Myocyte (in vitro differentiated cells): ENCODE measurements at places on chromosomes 5 and 9. TPM values are rescaled to one million over a fixed set of nuclear protein-coding genes. Genes with fewer than 3 reads are reported as not detected.

Gene CTNND2
- total RNA-seq, result 0.05 TPM in 1 of 2 replicates, not detected in the other

Gene IRX4
- not detected in 2 replicates for total RNA-seq

Gene CXCL14
- total RNA-seq, result not detected in 2 replicates

Gene RFX3
- total RNA-seq, result 3.0 and 4.2 TPM in 2 replicates

Gene INSYN2B
- 0.24 and 0.26 TPM in 2 replicates for total RNA-seq

Gene CETN3
- 4.9 and 14.0 TPM in 2 replicates for total RNA-seq

Gene CDX1
- 0.36 TPM in 1 of 2 replicates, not detected in the other for total RNA-seq

Gene TOR4A
- 1.1 and 3.6 TPM in 2 replicates for total RNA-seq

Gene EQTN
- total RNA-seq, result not detected in 2 replicates

Gene EPB41L4B
- total RNA-seq, result 0.10 and 0.70 TPM in 2 replicates

Gene DEPDC1B
- total RNA-seq, result 0.68 and 0.99 TPM in 2 replicates

Gene TAF11L10
- total RNA-seq, result not detected in 2 replicates

Gene EIF4E1B
- total RNA-seq, result not detected in 2 replicates

Gene SH3TC2
- 3.9 and 4.3 TPM in 2 replicates for total RNA-seq

Gene FOCAD
- 52.1 and 64.3 TPM in 2 replicates for total RNA-seq

Gene OR1J2
- not detected in 2 replicates for total RNA-seq

Gene IL3
- not detected in 2 replicates for total RNA-seq

Gene SH2D3C
- total RNA-seq, result 0.16 and 0.36 TPM in 2 replicates

Gene POLR3G
- 2.3 and 5.3 TPM in 2 replicates for total RNA-seq

Gene PLAC8L1
- total RNA-seq, result 0.88 TPM in 1 of 2 replicates, not detected in the other

Gene CCL27
- not detected in 2 replicates for total RNA-seq

Gene NMUR2
- not detected in 2 replicates for total RNA-seq

Gene FGFR4
- 128 and 222 TPM in 2 replicates for total RNA-seq

Gene MYORG
- total RNA-seq, result 2.6 and 7.6 TPM in 2 replicates

Gene ZNF189
- 19.0 and 23.7 TPM in 2 replicates for total RNA-seq
